Left ventricle myocardium inferior (tissue), 1 donor: ENCODE measurements at places on chromosomes 1 and 21.

GRCh38 chr1:190633488-190633887 is 155.8 kb upstream of the BRINP3 start:
- no peak for DNase-seq

DNA sequence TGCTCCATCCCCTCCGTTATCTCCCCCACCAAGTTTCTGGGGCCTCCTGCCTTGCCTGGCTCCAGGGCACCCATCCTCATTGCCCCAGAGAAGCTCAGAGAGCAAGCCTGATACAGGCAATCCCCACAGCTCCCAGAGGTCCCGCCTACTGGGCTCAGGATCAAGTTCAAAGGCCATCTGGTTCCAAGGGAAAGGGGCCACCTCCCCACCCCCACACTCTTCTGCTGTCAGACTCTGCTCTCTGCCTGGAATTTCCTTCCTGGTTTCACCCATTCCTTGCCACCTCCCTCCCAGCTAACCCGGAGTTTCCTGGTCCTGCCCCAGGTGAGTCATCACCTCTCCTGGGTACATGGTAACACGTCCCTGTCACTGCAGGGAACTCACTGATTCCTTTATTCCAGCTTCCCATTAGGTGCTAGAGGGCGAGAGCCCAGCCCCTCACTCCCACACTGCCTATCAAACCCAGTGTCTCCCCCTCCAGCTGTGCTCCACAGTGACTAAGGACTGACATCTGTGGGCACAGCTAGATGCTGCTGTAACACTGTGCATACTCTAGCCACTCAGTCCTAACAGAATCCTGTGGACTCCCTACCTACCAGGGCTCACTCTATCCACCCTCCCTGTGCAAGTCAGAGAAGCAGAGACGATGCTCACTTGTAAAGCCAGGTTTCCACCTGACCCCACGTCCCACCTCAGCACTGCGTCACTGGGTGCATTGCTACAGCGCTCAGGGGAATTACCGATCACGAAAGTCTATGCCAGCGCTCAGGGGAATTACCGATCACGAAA is 21.8 kb downstream of the RSPH1 start:
- no peak for DNase-seq

- DNase-seq, result no peak
Measured at GRCh38 chr1:152112101-152112884, 3.0 kb downstream of the TCHH start.

DNA sequence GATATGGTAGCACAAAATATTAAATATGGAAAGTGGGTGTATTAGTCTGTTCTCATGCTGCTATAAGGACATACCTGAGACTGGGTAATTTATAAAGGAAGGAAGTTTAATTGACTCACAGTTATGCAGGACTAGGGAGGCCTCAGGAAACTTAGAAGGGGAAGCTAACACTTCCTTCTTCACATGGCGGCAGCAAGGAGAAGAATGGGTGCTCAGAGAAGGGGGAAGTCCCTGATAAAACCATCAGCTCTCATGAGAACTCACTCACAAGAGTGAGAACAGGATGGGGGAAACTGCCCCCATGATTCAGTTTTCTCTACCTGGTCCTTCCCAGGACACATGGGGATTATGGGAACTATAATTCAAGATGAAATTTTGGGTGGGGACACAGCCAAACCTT is 15.8 kb upstream of the BACE2 start:
- no peak for DNase-seq

DNA sequence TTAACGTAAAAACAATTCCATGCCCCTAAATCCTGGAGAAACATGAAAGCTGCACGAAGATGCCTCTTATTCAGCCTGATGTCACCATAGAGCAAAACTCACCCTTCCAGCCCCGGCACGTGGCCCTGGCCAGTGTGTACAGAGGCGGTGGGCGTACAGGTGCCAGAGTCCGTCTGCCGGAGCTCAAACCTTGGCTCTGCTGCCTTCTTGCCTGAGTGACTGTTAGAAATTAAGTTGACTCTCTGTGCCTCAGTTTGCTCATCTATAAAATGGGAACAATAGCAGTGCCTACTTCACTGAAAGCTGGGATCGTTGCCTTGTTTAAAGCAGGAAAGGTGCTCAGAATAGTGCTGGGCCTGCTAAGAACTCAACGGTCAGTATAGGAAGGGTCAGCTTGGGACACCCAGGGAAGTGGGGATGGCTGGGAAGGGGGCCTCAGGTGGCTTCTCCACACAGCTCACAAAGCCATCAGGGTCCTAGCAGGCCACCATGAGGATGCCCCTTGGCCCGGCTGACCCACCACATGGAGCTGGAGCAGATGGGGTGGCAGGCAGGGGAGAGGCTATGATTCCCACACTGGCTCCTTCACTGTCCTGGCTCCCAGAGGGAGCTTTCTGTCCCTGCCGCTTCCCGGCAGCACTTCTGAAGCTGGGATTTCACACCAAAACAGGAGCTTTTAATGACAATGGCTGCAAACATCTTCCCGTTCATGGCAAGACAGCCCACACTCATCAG is 237.2 kb downstream of the NPHP4 start:
- DNase-seq, result no peak

DNA sequence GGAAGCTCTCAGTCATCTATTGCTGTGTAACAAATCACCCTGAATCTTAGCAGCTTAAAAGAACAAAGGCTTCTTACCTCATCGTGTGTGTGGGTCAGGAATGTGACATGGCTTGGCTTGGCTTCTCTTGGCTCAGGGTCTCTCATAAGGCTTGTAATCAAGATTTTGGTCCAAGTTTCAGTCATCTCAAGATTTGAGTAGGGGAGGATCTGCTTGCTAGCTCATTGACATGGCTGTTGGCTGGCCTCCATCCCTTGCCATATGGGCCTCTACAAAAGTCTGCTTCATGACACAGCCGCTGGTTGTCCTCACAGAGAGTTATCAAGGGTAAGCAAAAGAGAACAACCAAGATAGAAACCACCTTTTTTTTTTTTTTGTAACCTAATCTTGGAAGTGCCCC is 207.7 kb downstream of the PTPRC start:
- DNase-seq, result no peak

DNA sequence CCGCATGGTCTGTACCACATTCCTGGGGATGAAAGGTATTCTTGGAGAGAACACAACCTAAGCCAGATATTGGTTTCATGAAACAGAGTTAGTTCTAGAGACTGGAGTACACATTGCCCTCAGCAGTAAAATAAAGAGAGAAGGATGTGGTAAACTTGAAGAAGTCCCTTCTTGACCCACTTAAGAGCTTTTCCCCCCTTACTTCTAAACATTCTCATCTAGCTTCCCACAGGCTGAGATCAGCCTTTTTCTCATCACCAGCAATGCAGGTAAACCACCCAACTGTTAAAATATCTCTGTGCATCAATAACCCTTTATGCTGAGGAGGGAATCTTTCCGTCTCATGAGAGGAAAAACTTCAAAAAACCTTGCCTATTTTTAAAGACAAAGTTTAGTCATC is 62.6 kb downstream of the SUSD4 start:
- no peak for DNase-seq

- no peak for DNase-seq
Measured at GRCh38 chr1:92211166-92211565, 6.5 kb upstream of the C1orf146 start.

GRCh38 chr1:15835205-15835740 is 12.2 kb upstream of the SPEN start:
- DNase-seq, result no peak

GRCh38 chr1:90000934-90001676 is 6.2 kb downstream of the ZNF326 start:
- no peak for DNase-seq

- no peak for DNase-seq
Measured at GRCh38 chr1:145837656-145838055, 7.8 kb upstream of the NUDT17 start.

DNA sequence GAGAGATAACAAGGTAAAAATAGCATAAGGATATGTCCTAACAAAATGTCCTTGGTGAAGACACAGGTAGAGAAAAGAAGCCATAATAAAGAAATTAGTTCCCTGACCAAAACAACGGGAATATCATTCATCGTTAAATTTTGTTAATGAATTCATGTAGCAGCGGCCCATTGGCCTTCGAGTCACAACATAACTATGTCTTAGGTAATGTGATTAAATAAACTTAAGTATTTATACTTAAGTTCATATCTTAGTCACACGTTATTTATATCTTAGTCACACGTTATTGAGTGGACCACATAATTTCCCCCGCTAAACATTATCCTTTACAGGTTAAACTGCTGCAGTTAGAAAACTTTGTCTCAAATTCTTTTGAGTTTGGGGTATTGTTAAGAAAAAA is 1.2 kb downstream of the NEXN start:
- no peak for DNase-seq

GRCh38 chr1:89363196-89363595 is 663 bp upstream of the GBP6 start:
- DNase-seq, result no peak

- DNase-seq, result no peak
Measured at GRCh38 chr1:119492763-119493162, 14.2 kb upstream of the HSD3B1 start.

DNA sequence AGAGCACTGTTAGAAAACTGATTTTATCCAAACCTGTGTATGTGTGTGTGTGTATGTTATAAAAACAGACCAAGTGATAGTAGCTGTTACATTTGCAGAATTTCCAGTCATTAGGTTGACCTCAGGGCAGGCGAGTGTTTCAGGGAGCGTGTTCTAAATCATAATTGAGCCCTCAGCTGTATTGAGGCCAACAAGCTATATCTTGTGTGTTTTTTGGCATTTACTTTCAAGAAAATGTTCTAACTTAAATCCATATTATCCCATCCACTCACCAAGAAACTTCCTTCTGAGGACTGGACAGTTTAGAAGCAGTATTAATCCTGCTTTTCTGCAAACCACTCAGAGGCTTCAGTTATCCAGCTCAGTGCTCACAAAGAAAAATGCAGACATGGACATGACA is 12.0 kb downstream of the DDAH1 start:
- no peak for DNase-seq

GRCh38 chr21:34201481-34201858 is 128.1 kb downstream of the MRPS6 start:
- DNase-seq, result no peak

DNA sequence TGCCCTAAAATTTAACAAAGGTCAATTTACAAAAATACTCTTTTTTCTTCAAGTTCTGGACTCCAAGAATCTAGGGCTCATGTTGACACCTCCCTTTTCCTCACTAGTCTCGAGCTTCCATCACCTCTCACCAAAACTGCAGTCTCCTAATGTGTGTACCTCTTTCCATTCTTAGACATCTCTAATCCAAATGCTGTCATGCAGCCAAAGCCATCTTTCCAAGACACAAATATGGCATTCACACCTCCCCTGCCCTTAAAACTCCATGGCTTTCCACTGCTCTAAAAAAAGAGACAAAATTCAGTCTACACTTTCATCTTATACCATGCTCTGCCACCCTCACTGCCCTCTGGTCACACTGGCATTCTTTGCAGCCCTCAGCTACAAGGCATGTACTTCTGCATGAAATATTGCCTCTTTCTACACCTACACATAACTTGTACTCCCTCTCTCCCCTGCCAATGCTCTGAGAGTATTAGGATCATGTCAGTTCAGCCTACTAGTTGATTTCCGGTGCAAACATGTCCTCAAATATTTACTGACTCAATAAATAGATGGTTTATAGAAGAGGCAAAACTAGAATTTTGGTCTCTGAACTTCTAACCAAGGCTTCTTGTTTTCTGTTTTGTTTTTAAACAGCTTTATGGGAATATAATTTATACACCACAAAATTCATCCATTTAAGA is 26.9 kb downstream of the ADSS2 start:
- DNase-seq, result no peak

- DNase-seq, result no peak
Measured at GRCh38 chr21:38567335-38567969, 69.2 kb upstream of the ERG start.
